Effector CD4-positive, alpha-beta T cell (primary cell): ENCODE measurements at places on chromosomes 11 and 22.

DNA sequence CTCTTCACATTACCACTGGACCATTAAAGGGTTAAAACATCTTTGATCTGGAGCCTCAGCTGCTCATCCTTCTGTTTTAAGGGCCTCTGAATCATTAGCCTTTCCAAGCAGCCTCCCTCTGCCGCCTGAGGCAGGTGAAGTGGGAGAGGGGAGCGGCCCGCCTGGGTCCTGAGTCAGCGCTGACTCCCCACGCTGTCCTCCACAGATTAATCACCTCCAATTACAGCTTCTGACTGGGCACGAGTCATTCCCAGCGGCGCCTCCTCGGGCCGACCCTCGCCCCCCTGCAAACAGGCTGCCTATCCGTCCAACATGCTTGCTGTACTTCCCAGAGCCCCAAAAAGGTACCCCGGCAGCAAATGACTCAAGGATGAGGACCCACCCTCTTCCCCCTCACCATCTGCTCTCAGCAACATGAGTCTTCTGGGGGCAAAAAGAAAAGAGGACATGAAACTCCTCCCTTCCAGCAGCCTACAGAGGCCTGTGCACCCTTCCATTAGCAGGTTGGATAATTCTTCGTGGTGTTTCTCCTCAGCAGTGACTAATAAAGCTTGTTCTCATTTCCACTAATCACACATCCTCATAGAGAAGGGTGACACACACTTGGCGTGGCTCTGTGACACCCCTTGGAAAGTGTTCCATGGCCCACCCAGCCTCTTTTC lies 44.3 kb upstream of the JAM3 start:
- no peak for DNase-seq

DNA sequence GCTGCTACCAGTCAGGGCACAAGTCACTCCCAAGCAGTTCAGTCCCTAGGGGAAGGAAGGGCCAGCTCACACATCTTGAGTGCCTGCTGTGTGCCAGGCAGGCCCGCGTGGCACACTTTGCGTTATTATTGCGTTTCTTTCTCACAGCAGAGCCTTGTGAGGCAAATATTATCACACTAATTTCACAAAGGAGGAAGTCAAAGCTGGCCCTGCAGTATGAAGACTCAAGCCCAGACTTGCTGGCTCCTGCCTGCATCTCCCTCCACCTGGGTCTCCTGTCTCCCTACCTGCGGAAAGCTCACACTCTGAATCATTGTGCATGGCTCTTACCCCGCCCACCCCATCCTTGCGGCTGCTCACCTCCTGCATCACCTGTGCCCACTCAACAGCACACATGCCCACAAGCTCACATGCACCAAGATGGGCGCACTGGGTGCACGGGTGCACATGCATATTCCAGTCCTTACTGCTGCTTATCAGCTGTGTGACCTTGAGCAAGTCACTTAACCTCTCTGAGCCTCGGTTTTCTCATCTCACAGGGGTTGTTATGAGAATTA lies 31.7 kb upstream of the P2RY2 start:
- DNase-seq = no peak

DNA sequence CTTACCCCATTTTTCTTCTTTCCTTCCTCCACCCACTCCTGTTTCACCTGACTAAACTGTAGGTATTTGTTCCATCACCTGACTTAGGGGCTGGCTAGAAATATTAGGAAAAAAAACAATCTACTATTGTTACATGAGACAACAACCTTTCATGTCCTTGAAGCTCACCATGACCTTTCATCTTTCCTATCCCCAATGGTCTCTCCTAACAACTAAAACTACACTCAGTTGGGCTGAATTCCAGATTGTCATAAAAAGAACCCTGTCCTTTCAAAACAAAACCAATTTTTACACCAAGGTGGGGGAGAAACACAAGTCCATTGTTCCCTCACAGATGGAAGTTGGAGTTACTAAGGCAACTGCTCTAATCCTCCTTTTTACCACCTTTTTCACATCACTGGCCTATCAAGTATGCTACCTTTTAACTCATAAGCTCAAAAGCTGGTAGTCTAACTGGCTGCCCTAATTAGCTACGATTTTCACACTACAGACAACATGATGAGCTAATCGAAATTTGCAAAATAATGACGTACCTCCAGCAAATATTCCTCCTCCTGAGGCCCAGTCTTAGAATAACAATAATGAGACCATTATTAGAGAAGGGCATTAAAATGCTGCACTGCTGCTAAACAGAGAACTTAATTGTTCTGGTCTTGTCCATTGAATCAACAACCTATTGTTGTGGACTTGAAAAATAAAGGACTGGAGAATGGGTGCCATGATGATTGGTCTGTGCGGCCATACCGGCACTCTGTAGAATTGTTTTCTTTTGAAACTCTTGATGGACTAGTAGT lies 46.5 kb upstream of the SOX6 start:
- DNase-seq = no peak

DNA sequence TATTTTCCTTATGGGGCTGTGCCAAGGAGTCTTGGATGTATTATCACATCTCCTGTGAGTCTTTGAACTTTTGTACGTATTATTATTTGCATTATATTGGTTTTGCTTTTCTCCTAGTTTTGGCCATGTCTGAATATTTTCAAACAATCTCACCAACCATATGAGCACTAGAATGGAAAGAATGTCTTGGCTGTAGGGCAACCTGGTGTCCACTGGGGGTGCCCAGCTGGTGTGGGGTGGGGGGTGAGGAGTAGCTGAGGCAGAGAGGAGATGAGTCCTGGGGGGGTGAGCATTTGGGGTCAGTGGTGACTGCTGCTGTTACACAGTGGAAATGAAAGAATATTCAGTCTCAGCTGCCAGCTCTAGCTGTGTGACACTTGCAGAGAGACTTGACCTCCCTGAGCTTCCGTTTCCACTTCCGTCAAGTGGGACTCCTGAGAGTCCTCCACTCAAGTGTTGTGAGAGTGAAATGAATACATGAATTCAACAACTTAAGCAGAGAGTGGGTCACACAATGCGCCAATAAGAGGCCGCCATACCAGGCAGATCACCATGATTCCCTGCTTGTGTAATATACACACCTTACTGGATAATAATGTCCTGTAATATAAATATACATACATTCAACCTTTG lies 12.7 kb upstream of the PVALB start:
- no peak for DNase-seq

GRCh38 chr11:16596231-16596630 lies 142.2 kb upstream of the C11orf58 start:
- no peak for DNase-seq

DNA sequence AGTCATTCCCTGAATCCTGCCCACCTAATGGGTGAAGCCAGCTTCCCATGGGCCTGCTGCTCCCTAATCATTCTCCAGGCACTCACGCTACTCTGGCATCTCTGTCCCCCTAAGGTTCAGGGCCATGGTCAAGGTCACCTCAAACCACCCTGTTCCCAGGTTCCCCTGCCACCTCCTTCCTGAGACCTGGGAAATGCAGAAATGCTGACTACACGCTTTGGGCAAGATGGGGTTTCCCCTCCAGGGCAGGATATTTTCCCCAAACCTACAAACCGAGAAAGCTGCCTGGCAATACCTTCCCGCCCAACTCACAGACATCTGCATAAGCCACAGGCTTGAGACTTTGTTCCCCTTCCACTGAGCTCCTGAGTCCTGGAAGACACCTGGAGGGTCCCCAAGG lies 97.6 kb downstream of the FEZ1 start:
- no peak for DNase-seq

GRCh38 chr11:113112307-113112706 lies 151.1 kb downstream of the NCAM1 start:
- no peak for DNase-seq

- DNase-seq = no peak
Measured at GRCh38 chr22:27094633-27095308, 437.4 kb downstream of the MIAT start.

GRCh38 chr11:78925387-78925786 lies 350.7 kb upstream of the NARS2 start:
- no peak for DNase-seq

GRCh38 chr22:39174498-39175352 lies 22.2 kb upstream of the CBX7 start:
- DNase-seq = peak; percentile 61

DNA sequence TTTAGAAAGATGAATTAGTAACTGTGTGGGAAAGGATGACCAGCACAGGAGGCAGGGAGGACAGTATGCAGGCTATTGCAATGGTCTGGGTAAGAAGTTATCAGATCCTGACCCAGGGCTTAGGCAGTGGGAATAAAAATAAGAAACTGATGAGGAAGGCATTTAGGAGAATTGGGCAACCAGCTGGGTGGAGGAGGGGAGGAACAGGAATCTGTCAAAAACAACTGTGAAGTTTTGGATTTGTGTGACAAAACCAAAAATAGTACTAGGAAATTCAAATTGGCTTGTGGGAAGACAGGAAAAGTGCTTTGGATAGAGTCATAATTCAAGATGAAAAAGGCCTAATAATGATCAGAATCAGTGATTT lies 27.9 kb downstream of the MMP13 start:
- no peak for DNase-seq

DNA sequence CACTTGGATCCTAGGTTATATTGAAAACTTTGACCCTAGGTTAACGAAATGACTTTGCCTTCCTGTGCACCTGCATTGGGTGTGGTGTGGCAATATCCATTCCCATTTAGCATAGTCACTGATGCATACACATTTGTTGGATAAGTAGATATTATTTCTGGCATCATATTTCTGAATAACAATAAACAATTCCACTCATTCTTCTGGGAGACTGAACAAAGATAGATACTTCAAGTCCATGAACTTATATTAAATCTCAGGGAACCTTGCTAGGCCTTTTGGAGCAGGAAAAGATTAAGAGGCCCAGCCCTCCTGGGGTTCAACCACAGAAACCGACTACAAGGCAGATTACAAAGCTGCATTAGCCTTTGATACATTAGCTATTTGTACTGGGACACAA lies 118.9 kb downstream of the MSANTD4 start:
- DNase-seq = no peak

DNA sequence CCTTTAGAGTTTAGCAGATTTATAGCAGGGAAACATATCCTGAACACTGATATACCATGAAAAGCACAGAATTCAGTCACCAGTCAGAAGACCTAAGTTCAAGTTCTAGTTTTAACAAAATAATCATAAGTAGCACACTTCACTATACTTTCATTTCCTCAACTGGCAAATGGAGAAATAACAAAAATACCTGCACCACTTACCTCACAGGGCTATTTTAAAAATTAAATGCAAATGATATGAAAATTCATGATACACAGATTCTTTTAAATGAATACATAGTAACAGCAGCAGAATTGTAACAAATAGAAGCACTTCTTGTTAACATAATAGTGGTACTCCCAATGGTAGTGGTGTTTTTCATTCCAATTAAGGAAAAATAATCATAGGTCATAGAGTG lies 139.0 kb downstream of the FCHSD2 start:
- DNase-seq = no peak

DNA sequence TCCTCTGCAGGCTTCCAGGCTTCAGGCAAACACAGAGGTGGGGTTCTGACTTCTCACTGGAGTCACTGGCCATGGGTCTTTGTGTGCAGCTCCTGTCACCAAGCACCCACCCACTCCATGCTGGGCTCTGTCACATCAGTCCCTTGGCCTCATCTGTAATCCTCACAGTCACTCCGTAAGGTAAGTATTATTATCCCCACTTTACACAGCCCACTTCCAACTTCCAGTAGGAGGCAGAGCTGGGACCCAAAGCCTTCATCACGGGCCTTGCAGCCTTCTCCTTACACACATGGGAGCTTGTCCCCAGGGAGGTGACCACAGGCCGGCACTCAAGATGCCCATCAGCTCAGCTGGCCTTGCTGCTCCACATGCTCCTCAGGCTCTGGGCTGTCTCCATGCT lies 266.7 kb upstream of the B3GAT1 start:
- no peak for DNase-seq

- no peak for DNase-seq
Measured at GRCh38 chr11:111310088-111310487, 11.7 kb downstream of the POU2AF3 start.
